Left ventricle myocardium superior (tissue), 1 donor: ENCODE measurements at places on chromosomes 3 and 15. TPM values are rescaled to one million over a fixed set of nuclear protein-coding genes. Genes with fewer than 3 reads are reported as not detected.

SMCO1 gene
- 110 TPM for total RNA-seq

CFAP92 gene
- total RNA-seq: 0.27 TPM

GNAT1 gene
- not detected for total RNA-seq

MYO9A gene
- 29.7 TPM for total RNA-seq

LINGO1 gene
- total RNA-seq: 1.7 TPM

DNA sequence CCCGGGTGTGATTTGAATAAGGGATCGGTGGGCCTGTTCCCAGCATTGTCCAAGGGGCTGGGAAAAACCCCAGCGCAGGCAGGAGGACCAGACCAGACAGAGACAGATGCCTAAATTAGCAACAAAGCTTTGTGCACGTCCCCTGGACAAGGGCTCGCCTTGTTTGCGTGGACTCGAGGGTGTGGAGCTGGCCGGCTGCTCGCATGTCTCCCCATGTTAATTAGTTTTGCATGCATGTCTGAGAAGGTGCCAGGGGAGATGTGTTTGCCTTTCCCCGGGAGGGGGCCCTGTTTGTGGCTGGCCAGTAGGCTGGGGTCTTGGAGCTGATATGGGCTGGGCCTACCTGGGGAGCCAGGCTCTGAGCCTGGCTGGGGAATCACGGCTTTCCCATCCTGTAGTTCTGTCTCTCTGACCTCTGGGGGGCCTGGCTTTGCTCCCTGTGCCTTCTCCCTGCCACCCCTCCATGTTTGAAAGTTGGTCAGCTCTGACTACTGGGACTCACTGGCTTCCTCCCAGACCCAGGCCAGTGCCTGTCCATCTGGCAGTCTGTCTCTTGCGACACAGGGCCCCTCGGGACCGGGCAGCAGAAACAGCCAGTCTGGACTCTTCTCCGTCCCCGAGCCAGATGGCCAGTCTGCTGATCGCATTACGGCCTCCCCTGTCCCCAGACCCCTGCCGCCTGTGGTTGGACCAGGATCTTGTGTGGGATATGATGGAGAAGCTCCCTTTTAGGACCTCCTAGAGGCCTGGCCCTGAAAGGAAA lies 55.4 kb upstream of the POLG start:
- no peak for DNase-seq

DNA sequence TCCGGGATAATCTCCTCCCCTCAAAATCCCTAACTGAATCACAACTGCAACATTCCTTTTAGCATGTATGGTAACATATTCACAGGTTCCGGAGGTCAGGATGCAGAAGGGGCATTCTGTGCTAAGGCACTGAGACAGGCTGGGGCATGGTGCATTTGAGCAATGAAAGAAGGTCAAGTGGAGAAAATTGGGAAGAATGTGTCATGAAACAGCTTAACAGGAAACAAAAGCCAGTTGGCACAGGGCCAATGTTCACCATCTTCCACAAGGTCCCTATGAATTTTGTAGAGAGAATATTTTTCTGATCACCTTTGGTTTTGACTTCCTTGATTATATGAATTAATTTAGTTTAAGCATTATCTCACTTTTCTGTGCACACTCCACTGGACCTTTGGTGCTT lies 587.7 kb upstream of the NR2F2 start:
- no peak for DNase-seq

- no peak for DNase-seq
These were observed 265.9 kb upstream of the CTDSPL start for GRCh38 chr3:37595784-37596180.

DNA sequence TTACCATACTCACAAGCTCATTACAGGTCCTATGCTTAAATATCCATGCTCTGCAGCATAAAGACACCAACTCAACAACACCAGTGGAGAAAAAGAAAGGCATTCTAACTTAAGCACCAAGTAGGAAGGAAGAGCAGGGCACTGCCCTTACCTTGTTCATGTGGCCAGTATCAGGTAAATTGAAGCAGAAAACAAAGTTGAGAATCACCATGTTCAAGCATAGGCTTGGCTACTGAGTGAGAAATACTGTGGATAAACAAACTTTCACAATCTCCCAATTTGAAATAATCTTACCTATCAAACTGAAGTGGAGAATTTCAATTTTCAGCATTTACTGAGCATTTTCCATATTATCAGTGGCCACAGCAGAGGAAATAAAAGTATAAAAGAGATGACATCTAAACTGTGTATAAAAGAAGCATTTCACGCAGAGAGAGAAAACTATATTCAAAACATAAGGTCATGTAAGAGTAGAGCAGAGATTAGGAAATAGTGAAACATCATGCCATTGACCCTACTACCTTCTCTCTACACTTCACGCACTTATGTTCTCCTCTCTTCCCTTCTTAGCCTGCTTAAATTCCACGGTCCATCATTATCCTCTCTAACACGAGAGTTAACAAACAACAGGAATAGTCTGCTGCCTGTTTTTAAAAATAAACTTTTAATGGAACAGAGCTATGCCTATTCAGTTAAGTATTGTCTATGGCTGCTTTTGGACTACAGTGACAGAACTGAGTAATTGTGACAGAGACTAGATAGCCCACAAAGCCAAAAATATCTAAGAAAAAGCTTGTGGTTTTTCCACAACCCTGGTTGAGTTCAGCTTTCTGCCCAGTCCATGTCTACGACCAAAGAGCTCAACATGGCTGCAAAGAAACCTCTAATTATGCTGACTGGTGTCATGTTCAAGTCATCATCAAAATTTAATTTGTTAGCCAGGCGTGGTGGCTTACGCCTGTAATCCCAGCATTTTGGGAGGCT lies 142.5 kb downstream of the NR1I2 start:
- no peak for DNase-seq

DNA sequence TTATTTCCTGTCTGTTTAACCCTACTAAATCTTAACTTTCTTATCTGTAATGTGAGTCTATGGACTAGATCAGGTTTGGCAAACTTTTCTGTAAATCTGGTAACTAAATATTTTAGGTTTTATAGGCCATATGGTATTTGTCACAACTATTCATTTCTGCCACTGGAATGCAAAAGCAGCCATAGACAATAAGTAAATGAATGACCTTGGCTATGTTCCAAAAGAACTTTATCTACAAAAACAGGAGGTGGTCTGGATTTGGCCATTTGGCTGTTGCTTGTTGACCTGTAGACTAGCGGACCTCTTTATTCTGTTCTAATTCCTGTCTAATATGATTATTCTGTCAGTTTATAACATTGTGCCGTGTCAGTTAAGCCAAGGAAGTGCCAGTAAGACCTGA lies 314.2 kb downstream of the LPP start:
- no peak for DNase-seq

GRCh38 chr3:122299872-122300460 lies 25.1 kb upstream of the CSTA start:
- no peak for DNase-seq

- DNase-seq: no peak
These were observed 13.3 kb upstream of the CHD2 start for GRCh38 chr15:92886815-92887214.

- no peak for DNase-seq
These were observed 124.8 kb upstream of the TNIK start for GRCh38 chr3:171585039-171585438.

- no peak for DNase-seq
These were observed 55.4 kb downstream of the ATG7 start for GRCh38 chr3:11327619-11328018.

DNA sequence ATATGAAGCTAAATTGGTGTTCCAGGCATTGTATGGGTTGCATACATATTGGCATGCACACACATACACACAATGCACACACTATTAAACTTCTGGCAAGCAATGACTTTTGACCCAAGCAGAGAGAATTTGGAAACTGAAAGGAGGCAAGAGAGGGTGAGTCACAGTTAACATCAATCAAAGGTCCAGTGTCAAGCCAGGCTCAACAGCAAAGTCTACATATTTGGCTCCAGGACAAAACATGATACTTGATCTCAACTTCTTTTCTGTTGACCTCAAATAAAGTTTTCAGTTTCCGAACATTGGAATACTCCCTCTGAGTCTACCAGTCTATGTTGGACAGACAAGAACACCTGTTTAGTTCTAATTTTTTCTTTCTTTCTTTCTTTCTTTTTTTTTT lies 28.3 kb downstream of the IL12A start:
- no peak for DNase-seq
